ENCODE measurements at places on chromosomes 6 and 20. TPM values are rescaled to one million over a fixed set of nuclear protein-coding genes. Genes with fewer than 3 reads are reported as not detected.

The NEURL2 gene
- polyA plus RNA-seq: 11.7 TPM

The SASH1 gene
- polyA plus RNA-seq: 19.9 TPM

The NFKBIL1 gene
- polyA plus RNA-seq: 36.9 TPM

The STK4 gene
- polyA plus RNA-seq: 11.6 TPM

The PRSS35 gene
- polyA plus RNA-seq: 1.3 TPM

- no peak for DNase-seq
Observed at GRCh38 chr6:143969077-143969476, 39.0 kb downstream of the PLAGL1 start.

DNA sequence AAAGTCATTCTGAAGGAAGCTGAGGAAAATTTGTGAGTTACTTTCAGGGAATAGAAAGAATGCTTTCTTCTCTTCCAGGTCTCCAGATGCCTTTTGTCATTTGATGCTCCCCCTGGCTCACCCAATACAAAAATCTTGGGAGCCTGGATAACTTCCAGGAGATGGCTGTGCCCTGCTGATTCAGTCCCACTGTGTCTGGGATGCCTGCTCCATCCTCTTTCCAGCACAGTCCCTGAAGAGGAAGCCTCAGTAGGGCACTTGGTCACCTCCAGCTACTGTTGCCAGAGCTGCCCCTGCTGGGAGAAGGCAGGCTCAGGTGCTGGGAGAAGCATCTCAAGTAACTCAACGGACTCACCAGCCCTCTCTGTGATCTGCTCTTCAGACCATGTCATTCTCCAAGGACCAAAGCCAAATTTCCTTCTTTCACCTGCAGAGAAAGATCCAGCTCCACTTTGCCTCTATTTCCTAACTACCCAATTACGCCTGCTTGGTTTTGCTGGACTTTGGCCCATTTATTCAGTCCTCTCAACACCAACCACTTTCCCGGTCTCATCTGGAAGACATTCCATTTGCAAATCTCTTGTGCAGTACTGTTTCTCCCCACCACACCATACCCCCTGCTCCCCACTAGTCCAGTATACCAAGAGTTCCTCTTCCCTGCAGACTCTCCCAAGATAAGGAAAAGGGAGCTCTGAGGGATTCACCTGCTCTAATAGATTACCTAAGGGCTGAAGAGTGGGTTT is 53.3 kb downstream of the SLC23A2 start:
- DNase-seq: no peak

GRCh38 chr6:30615958-30616810 is 859 bp downstream of the PPP1R10 start:
- no peak for DNase-seq

DNA sequence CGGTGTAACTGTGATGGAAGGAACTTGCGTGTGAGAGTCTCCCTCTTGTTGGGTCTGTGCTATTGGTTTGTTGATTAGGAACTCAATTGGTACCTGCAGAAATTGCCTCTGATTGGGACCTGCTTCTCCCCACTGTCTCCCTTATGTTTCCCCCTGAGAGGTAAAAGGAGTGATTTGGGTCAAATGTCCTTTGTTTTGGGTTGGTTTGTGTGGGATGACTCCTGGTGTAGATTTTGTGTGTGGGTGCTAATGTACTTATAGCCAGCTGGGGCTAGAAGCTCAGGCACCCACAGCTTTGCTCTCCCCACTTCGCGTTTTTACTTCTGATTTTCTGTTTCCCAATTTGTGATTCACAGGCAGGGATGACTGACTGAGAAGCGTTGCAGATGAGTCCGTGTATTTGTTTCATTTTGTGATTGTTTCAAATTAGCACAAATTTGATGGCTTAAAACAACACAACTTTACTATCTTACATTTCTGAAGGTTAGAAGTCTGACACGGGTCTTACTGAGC is 79.1 kb downstream of the UTRN start:
- no peak for DNase-seq
